ENCODE measurements at places on chromosomes 13 and 19.

DNA sequence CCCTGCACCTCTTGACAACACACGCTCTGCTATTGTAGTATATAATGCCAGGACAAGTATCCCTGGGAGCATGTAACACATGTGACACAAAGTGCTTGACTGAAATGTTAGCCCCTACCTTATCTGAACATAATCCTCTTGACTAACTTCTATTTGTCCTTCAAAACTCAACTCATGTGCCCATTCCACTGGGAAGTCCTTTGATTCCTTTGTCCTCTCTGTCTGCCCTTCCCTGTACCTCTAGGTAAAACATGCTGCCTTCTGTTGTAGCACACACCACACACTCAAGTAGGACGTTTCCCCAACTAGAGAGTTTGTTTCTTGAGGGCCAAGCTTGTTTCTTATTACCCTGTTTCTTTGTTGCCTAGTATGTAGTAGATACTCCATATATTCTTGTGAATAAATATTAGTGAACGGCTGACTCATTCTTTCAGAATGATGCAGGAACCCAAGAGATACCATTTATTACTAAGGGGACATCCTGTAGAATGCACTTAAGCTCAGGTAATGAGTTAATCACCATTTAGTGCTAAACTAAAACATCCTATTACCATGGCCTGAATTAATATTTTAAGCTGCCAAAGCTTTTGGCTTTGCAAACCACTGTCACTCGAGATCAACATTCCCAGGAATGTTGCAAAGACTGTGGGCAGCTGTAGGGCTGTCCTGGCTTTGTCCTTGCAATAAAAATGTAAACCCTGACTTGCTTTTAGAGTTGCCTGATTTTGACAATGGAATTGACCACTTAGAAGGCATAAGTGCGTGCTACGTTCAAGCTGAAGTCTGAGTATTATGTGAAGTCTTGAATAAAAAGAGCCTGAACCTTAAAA lies 313.4 kb downstream of the COG6 start:
- DNase-seq, result no peak

DNA sequence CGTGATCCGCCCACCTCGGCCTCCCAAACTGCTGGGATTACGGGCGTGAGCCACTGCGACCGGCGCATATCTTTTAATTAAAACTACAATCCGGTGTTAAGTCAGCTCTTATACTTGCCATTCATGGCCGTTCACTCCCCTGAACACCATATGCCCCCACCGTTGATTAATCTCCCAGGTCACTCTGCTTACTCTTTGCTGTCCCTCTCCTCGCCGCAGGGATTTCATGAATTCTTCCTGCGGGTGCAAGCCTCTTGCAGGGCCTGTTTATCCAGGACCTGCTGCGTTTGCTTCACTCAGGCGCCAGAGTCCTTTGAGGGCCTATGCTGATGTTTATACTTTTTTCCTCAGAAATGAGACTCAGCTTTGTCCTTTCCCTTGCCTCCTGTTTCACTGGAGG lies 996 bp downstream of the ERVV-2 start:
- DNase-seq, result no peak

- DNase-seq, result no peak
These were observed 175.5 kb upstream of the SERP2 start for GRCh38 chr13:44197791-44198770.

- no peak for DNase-seq
These were observed 729.4 kb upstream of the MIR17HG start for GRCh38 chr13:90618133-90618532.

DNA sequence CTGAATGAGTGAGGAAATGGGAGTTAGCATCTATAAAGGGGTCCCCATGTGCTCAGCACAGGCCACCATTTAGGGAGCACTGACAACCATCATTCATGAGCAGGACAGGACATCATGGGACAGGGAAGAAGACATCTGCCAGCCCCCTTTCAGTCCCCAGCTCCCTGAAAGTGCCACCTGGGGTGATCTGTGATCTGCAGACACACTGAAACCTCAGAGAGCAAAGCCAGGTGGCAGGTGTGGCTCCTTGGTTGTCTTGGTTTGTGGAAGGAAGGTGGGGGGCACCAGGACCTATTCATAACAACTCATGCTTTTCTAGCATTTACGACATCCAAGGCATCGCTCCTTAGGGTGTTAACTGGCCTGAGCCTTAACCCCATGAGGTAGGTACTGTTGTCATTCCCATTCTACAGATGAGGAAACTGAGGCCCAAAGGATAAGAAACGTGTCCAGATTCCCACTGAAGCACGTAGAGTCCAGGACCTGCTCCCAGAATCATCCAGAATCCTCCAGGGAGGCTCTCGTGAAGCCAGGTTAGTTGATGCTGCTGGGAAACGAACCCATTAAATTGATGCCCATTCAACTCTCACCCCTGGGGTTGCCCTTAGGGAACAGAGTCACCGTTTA lies 5.8 kb downstream of the KDELR1 start:
- DNase-seq, result no peak

- DNase-seq, result no peak
These were observed 63.4 kb downstream of the ACSBG2 start for GRCh38 chr19:6198896-6199239.

- no peak for DNase-seq
These were observed 83.9 kb upstream of the TSC22D1 start for GRCh38 chr13:44660050-44660449.

DNA sequence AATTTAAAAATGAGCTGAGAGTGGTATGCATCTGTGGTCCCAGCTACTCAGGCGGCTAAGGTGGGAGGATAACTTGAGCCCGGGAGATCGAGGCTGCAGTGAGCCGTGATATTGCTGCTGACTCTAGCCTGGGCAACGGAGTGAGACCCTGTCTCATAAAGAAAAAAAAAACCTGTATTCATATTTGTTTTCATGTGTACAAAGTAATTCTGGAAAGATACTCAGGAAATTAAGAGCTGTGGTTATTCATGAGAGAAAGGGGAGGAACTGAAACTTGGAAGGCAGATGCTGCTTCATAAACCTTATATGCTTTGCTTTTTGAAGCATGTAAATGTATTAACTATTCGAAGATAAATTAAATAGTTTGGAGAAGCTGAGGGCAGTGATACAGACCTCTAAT lies 8.8 kb upstream of the RLN3 start:
- no peak for DNase-seq

DNA sequence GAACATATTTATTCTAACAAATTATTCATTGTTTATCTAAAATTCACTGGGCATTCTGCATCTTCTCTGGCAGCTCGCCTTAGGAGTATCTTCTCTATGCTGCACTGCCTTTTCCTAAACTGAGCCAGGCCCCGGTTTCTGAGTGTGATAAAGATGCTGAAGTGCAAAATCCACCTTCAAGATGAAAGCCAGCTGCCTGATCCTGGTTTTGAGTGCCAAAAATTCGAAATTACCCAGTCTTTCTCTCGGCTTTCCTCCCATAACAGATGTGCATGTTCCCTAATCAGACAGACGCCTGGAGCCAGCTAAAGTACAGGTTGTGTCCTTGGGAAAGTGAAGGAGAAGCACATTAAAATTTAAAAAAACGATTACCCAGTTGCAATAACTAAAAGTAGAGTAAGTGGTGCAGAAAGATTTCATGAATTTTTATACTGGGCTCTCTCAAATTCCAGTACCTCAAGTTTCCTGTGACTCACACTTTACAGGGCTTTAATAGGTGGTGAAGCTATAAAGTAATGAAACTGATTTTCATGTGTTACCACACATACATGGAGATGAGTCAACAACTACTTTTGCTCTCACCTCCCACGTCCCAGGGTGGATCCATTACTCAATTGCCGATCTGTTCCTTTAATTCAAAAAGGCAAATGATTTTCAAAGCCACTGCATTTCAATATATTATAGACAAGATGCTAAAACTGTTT lies 65.0 kb upstream of the GTF2F2 start:
- DNase-seq, result no peak

DNA sequence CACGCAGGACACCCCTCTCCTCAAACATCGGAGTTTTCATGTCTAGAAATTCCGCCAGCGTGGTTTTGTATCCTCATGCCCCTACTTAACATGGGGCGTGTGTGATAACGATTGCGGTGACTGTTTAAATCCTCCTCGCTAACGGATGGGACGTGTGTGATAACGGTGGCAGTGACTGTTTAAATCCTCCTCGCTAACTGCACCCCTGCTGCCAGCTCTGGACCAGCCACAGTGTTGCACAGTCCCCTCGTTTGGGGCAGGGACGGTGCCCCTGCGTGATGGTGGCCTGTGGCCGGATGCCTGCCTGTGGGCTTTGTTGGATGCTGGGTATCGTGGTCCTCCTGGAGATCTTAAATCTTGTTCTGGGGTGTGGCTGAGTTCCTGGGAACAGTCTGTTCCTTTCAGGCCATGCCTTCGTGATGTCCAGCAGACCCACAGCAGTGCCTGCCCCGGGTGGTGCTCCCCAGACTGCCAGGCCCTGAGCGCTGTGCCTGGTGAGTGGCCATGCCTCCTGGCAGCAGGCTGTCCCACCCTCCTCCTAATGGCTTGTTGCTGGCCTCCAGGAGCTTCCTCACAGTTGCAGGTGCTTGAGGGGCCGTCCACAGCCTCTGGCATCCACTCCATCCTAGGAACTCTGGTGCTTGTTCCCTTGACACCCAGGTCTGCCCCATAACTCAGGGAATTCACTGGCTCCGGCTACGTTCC lies 122.5 kb upstream of the MCF2L start:
- DNase-seq, result no peak

- no peak for DNase-seq
These were observed 105.6 kb downstream of the POSTN start for GRCh38 chr13:37492741-37493514.

- DNase-seq, result no peak
These were observed at the start of gene CADM4 for GRCh38 chr19:43639519-43640423. CADM4 (minus strand) TSS chr19:43639850; CDS start chr19:43639790, 60 bp downstream.

DNA sequence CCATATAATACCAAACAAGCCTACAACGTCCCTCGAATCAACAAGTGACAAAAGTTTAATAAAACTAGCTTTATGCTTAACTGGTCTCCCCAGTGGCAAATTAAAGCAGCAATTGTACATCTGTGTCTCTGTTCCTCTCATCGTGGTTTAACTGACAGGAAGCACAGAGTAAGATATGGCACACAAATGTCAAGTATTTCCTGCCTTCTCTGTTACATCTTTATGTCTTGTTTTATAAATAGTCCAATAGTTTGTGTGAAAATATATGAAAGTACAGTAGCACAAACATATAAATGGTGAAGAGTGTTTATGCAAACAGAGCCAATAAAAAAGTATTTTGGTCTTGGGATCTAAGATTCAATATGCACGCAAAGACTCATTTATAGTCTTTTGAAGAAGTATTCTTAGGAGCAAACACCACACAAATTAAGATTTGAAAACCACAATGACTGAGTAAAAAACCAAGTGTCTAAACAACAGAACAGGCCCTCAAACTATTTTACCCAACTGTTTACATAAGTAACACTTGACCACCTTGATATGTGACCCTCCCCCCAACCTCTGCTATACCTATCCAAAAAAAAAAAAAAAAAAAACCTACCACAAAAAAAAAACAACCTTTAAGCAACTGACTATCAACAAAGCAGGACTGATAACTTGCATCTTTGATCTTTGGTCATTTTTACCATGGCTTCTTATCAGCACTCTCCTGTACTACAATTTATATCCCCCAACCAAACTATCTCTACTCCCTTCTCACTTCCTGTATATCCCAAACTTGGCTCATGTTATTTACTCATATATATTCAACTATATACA lies 14.0 kb downstream of the ELF1 start:
- DNase-seq, result no peak

- DNase-seq, result no peak
These were observed 25.6 kb downstream of the SHISA2 start for GRCh38 chr13:26026211-26026610.

- DNase-seq, result no peak
These were observed 152.6 kb downstream of the KLF12 start for GRCh38 chr13:73981595-73981994.

DNA sequence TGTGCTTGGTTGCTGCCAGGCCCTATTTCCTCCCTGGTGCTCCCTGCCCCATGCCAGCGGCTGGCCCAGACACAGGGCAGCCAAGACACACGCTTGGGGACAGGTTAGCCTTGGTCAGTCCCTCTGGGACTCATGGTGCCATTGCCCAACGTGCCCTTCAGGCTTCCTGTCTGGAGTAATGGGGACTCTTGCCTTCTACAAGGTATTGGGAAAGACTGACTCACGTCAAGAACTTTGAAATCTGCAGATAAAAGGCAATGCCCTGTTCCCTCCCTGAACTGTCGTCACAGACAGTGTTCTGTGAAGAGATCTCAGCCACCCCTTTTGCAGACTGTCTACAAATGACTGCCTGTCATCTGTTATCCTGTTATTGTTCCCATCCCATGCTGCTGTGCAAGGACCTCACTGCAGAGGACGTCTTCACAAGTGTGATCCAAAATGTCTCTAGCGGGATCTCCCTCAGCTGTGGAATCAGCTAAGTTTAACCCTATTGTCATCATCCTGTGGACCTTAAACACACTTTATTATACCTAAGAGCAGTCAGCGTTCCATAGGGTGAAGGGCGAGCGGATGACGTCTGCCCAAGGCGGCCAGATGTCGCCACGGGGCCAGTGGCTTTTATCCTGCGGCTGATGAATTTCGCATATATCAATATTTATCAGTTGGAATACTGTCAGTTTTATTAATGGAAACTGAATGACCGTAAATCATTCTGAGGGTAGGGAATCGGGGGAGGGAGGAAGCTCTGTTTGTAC lies 59.0 kb downstream of the GSX1 start:
- DNase-seq, result no peak

DNA sequence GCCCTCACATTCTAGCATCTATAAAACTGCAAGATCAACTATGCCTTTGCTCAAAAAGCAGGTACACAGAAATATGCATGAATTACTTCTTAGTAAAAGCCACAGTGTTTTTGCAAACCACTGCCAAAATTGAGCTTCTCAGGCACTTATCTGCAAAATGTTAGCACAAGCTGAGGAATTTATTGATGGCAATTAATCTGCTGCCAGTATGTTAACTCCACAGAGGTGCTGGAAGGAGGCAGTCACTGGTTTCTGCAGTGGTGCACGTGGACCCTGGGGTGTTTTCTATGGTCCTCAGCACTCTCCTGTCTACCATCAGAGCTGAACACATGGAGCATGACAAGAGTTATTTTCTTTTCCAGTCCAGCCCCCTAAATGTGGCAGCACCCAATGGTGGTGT lies 44.2 kb downstream of the CLDN10 start:
- DNase-seq, result no peak

GRCh38 chr19:42125536-42125935 lies 6.7 kb downstream of the POU2F2 start:
- no peak for DNase-seq

- no peak for DNase-seq
These were observed 33.2 kb downstream of the GADD45B start for GRCh38 chr19:2509096-2509495.

DNA sequence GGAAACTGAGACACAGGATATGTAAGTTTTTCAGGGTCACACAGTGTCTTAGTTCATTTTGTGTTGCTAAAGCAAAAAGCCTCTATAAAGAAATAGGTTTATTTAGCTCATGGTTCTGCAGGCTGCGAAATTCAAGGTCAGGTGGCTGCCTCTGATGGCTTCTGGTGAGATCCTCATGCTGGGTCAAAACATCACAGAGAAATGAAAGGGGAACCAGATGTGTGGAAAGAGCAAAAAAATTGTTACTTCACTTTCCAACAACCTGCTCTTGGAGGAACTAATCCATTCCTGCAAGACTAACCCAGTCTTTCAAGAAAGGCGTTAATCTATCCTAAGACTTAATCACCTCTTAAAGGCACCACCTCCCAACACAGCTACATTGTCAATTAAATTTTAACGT lies 64.2 kb upstream of the UBL3 start:
- DNase-seq, result no peak

- no peak for DNase-seq
These were observed 7.4 kb upstream of the SPACA4 start for GRCh38 chr19:48598996-48599700.

- DNase-seq, result no peak
These were observed 80.0 kb upstream of the FREM2 start for GRCh38 chr13:38606699-38607535.

All from amygdala (tissue), 56 donors.